Cortex of kidney (tissue), 1 donor: ENCODE measurements at places on chromosomes 3 and 15.

- DNase-seq, result no peak
Measured at GRCh38 chr3:169771497-169772304, 1.5 kb upstream of the MYNN start.

- DNase-seq, result no peak
Measured at GRCh38 chr3:54875596-54876268, 52.1 kb downstream of the LRTM1 start.

DNA sequence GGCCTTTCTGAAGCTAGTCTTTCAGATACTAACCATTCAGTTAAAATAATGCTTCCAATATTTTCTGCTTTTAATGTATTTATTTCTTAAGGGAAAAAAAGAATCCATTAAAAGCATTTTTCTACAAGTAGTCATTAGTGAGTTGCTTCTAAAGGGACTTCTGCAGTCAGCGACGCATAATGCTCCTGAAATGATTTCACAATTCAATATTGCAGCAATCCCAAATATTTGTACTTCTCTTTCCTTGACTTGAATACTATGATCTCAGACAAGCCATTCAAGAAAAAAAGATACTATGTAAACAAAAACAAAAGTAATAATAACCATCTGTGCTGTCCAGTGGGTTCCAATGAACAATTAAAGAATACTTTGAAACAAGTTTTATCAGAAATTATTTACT is 681.0 kb downstream of the DIPK2A start:
- DNase-seq, result no peak

- no peak for DNase-seq
Measured at GRCh38 chr3:123526474-123526873, 58.4 kb downstream of the HACD2 start.

GRCh38 chr15:90072978-90073640 is 29.2 kb downstream of the IDH2 start:
- no peak for DNase-seq

- no peak for DNase-seq
Measured at GRCh38 chr3:128399221-128399915, 67.3 kb downstream of the DNAJB8 start.

- no peak for DNase-seq
Measured at GRCh38 chr3:188904670-188905069, 267.1 kb upstream of the TPRG1 start.

GRCh38 chr3:20743553-20744321 is 557.7 kb upstream of the SGO1 start:
- DNase-seq, result no peak

DNA sequence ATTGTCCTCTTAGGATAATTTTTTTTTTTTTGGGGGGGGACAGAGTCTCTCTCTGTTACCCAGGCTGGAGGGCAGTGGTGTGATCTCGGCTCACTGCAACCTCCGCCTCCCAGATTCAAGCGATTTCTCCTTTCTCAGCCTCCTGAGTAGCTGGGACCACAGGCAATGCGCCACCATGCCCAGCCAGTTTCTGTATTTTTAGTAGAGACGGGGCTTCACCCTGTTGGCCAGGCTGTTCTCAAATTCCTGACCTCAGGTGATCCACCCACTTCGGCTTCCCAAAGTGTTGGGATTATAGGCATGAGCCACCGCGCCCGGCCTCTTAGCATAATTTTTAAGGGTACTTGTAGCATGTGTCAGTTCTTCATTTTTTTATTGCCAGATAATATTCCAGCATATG is 122.6 kb downstream of the FNDC3B start:
- DNase-seq, result no peak

DNA sequence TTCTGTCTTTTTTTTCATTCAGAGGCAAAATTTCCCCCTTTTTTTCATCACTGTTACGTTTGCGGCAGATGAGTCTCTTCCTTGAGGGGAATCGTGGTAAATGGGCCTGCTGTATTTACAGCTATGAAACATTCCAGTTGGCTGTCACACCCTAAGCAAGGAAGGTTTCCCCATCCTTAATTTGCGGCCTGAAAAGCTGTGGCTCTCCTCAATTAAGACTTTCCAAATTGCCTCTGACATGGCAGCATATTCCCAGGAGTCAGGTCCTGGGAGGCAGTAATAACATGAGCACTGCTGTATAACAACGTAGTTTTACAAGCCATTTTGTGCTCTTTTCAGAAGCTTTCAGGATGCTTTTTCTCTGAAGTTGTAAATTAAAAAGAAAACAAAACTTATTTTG is 420.9 kb downstream of the LPP start:
- DNase-seq, result no peak

DNA sequence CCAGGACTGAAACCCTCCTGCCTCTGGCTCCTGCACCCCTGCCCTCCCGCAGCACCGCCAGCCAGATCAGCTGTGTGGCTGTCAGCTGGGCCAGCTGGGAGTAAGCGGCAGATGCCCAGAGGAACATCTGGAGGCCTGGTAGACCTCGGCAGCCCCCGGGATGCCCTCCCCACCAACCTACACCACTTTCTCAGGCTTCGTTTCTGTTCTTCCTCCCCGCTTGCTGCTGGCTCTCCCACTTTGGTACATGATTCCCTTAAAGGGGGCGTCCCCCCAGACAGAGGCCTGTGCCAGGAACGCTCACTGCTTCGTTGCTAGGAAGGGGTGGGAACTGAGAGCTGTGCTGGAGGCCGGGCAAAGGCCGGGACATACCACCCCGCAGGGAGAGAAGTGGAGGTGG is 91.4 kb upstream of the RPL32 start:
- no peak for DNase-seq

DNA sequence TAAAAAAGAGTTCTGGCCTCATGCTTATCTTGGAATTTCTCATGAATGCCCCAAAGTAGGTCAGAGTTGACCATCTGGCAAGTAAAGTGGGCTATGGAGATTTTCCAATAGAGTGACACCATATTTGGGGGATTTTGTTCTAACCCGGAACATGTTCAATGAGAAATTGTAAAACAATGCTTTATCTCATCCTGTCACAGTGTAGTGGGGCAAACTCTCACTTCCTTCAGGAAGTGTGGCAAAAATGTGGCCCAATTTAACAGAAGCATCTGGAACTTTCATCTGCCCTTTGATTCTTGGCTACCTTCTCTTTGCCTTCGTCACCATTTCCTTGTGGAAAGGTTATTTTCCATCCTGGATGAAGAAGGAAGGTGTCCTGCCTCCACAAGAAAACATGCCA is 70.8 kb downstream of the ADAMTS9 start:
- no peak for DNase-seq

DNA sequence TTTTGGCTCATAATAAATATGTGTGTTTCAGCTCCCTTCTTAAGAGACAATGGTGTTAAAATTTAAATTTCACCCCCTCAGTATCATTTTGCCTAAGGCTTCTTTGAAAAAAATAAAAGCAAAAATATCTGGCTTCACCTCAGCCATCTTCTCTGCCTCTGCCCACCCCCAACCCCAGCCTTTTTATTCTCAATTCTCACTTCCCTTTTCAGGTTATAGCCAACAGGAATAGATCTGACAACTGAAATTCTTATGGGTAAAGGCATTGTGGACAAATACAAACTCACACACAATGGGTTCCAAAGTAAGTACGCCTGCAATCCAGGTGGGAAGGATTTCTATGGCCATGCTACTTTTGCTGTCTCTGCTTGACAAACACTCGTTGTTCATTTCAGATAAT is 399.0 kb upstream of the ARRDC4 start:
- DNase-seq, result no peak

DNA sequence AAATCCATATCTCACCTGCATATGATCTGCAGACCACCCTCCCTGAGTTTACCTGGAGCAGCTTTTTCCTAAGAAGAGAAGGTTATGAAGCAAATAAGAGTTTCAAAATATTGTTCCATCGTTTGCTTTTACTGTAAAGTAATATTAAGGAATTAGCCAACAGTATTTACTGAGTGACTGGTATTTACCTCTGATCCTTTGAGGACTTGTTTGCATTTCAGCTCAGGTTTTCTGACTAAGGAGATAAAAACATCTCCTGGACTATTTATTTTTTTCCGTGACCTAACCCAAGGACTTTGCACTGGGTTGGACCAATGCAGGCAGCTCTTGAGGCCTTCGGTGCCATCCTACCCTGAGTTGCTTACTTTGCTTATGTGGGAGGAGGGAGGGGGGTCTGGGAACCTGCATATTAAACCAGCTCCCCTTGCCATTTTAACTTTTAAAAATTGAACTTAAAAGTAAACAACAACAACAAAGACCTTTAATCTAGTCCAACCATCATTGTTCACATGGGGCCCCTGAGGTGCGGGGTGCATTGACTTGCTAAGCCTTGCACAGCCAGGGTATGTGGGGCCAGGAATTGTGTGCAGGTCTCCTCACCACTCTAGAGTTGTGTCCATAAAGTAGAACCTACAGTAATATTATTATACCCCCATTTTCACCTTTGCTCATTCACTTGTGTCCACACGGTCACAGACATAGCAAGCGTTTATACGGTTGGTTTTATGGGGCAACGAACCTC is 39.3 kb downstream of the TRAK1 start:
- no peak for DNase-seq

GRCh38 chr3:15982667-15983196 is 185.0 kb upstream of the ANKRD28 start:
- DNase-seq, result no peak

- no peak for DNase-seq
Measured at GRCh38 chr3:72123908-72124441, 339.0 kb upstream of the PROK2 start.

DNA sequence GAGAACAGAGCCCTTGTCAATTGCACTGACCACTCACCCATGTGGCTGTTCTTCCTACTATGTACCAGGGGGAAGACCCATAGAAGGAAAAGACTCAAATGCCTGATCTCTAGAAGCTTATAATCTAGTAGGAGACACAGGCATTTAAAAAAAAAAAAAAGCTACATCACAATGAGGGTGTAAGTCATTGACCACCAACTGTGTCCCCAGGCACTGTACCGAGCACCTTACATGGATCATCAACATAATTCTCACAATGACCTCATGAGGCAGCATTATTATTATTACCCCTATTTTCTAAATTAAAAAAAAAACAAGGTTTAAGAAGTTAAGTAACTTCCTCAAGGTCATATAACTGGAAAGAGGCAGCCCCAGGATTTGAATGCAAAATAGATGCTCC is 247.4 kb downstream of the SHOX2 start:
- no peak for DNase-seq
